CD14-positive monocyte (primary cell): ENCODE measurements at places on chromosomes 4 and X. TPM values are rescaled to one million over a fixed set of nuclear protein-coding genes. Genes with fewer than 3 reads are reported as not detected.

Gene ARHGEF38
- not detected in 2 replicates for polyA plus RNA-seq

Gene TSPAN5
- polyA plus RNA-seq = 0.05 and 0.09 TPM in 2 replicates

Gene CSN1S1
- polyA plus RNA-seq = not detected

Gene PPARGC1A
- 0.58 TPM for polyA plus RNA-seq

Gene TRAPPC11
- polyA plus RNA-seq = 11.5 and 29.7 TPM in 2 replicates

Gene MAGEA2B
- not detected in 2 replicates for polyA plus RNA-seq

Gene FHIP1A
- not detected for polyA plus RNA-seq

Gene UBA1
- polyA plus RNA-seq = 125 TPM

Gene TIMP1
- polyA plus RNA-seq = 682 TPM

Gene BOD1L1
- polyA plus RNA-seq = 7.9 and 26.7 TPM in 2 replicates

Gene UCP1
- polyA plus RNA-seq = not detected

Gene DDX60
- polyA plus RNA-seq = 12.2 TPM

Gene S100P
- polyA plus RNA-seq = 29.3 TPM

Gene HADH
- polyA plus RNA-seq = 6.8 and 8.4 TPM in 2 replicates

DNA sequence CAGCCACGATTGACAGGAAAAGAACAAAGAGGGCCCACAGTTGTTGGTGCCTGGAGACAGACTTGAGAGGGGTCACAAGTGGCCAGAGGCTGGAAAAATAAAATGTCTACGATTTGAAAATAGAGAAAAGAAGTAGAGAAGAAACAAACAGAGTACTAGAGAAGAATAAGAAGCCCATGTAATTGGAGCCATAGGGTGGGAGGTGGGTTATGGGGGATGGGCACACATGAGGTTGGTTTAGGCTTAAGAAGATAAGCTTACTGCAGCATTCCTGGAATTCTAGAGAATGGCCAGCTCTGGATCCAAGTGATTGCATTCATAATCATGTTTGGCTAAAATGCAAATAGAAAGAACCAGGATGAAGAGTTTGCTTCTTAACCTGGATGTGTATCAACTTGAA is 210.7 kb downstream of the MAML3 start:
- peaks cover 31% of the 10 kb centered on the region for H3K4me1 ChIP-seq
- no peak overlapping the region for H3K27ac ChIP-seq
- no peaks in the 10 kb centered on the region for H3K36me3 ChIP-seq
- H3K27me3 ChIP-seq = no peaks in the 10 kb centered on the region
- no peak for DNase-seq

DNA sequence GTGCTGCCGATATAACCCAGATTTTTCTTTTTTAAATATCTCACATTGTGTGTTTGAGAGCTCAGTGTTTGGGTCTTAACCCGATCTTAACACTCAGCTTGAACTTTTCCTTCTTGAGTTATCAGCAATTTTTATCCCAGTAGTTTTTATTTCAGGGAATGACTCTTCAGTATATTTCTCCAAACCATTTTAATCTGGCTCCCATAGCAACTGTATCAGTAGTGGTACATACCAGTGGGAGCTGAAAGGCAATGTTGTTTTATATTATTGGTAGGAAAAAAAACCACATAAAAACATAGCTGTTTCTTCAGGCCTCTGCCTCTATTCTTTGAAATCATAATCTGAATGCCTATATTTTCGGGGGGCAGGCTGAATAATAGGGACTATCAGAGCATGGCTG is 111.1 kb downstream of the SLC4A4 start:
- no peaks in the 10 kb centered on the region for H3K4me1 ChIP-seq
- no peak overlapping the region for H3K27ac ChIP-seq
- H3K4me3 ChIP-seq = no peak overlapping the region
- H3K36me3 ChIP-seq = no peaks in the 10 kb centered on the region
- no peaks in the 10 kb centered on the region for H3K27me3 ChIP-seq

- DNase-seq = peak; percentile 9
- peak overlapping the region; percentile 17 for H3K27ac ChIP-seq
- H3K27me3 ChIP-seq = no peaks in the 10 kb centered on the region
- no peaks in the 10 kb centered on the region for H3K36me3 ChIP-seq
- peaks cover 20% of the 10 kb centered on the region for H3K4me1 ChIP-seq
Observed at GRCh38 chr4:128061566-128062536, 739 bp downstream of the LARP1B start.

GRCh38 chrX:10654960-10655359 is 34.6 kb upstream of the MID1 start:
- DNase-seq = no peak
- H3K27me3 ChIP-seq = no peaks in the 10 kb centered on the region
- no peaks in the 10 kb centered on the region for H3K4me1 ChIP-seq
- H3K36me3 ChIP-seq = no peaks in the 10 kb centered on the region
- H3K4me3 ChIP-seq = no peak overlapping the region
- H3K27ac ChIP-seq = no peak overlapping the region

- no peak overlapping the region for H3K4me3 ChIP-seq
- H3K4me1 ChIP-seq = no peaks in the 10 kb centered on the region
- no peaks in the 10 kb centered on the region for H3K36me3 ChIP-seq
- no peak for DNase-seq
- H3K27me3 ChIP-seq = no peaks in the 10 kb centered on the region
Observed at GRCh38 chr4:28378109-28378830, 1517.6 kb downstream of the STIM2 start.

DNA sequence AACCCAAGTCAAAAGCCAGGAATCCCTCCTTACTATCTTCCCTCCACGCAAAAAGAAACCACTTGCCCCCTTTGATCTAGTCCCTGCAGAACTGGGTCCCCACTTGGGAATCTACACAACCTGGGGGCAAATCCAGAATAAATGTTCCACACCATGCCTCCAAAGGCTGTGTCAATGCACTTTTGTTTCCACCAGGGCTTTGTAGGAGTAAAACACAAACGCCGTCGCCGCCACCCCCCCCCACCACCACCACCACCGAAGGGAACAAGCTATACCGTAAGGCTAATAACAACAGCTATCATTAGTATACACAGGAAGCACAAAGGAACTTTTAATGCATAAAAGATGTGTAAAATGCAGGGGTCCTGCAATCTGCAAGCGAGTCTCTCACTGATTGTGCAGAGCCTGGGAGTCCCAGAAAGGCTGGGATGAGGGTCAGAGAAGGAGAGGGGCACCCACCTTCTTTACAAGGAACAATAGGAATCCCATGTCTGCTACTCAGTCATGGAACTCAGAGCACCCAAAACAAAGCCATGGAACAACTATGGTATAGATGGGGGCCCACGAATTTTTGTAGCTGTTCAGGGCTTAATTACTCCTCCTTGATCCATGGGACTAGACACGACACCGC is 13.2 kb downstream of the BCOR start:
- H3K27me3 ChIP-seq = peaks cover 7% of the 10 kb centered on the region
- H3K4me3 ChIP-seq = no peak overlapping the region
- H3K36me3 ChIP-seq = no peaks in the 10 kb centered on the region
- DNase-seq = no peak
- H3K4me1 ChIP-seq = peaks cover 22% of the 10 kb centered on the region

- peak overlapping the region; percentile 13 for H3K27ac ChIP-seq
- no peaks in the 10 kb centered on the region for H3K36me3 ChIP-seq
- H3K4me3 ChIP-seq = no peak overlapping the region
- no peaks in the 10 kb centered on the region for H3K27me3 ChIP-seq
- DNase-seq = peak; percentile 47
- H3K4me1 ChIP-seq = peaks cover 11% of the 10 kb centered on the region
Observed at GRCh38 chr4:73822812-73823504, 13.5 kb upstream of the CXCL6 start.

- H3K27ac ChIP-seq = no peak overlapping the region
- no peak for DNase-seq
- no peaks in the 10 kb centered on the region for H3K36me3 ChIP-seq
- H3K4me1 ChIP-seq = no peaks in the 10 kb centered on the region
- no peaks in the 10 kb centered on the region for H3K27me3 ChIP-seq
Observed at GRCh38 chrX:112164420-112164819, 81.8 kb upstream of the TRPC5 start.

GRCh38 chr4:89161841-89162240 is 50.5 kb downstream of the TIGD2 start:
- H3K4me1 ChIP-seq = no peaks in the 10 kb centered on the region
- no peak overlapping the region for H3K27ac ChIP-seq
- H3K36me3 ChIP-seq = no peaks in the 10 kb centered on the region
- peaks cover 3% of the 10 kb centered on the region for H3K27me3 ChIP-seq

DNA sequence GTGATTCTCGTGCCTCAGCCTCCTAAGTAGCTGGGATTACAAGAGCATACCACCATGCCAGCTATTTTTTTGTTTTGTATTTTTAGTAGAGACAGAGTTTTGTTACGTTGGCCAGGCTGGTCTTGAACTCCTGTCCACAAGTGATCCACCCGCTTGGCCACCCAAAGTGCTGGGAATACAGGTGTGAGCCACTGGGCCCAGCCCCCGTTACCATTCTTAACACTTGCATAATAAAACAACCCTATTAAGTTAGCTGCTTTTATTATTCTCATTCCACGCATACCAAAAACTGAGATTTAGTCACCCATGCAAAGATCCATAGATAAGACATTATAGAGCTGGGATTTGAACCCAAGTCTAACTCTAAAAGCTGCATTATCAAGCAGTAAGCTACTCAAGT is 6.0 kb upstream of the TEX13A start:
- no peak overlapping the region for H3K27ac ChIP-seq
- no peaks in the 10 kb centered on the region for H3K4me1 ChIP-seq
- H3K4me3 ChIP-seq = no peak overlapping the region
- DNase-seq = no peak
- H3K36me3 ChIP-seq = no peaks in the 10 kb centered on the region
- H3K27me3 ChIP-seq = no peaks in the 10 kb centered on the region

DNA sequence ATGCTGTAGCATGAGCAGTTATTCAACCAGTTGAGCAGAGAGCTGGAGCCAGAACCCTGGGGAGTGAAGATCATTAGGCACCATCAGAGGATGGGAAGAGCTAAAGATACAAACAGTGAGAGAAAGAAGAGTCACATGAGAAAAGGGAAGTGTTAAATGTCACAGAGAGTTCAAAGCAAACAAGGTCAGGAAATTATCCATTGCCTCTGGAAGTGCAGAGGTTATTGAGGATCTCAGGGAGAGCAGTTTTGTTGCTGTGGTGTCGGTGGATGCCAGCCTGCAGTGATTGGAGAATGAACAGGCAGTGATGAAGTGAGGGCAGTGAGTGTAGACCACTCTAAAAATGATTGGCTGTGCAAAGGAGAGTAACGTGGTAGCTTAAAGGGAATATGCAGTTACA is 17.7 kb downstream of the SPARCL1 start:
- no peaks in the 10 kb centered on the region for H3K36me3 ChIP-seq
- no peak overlapping the region for H3K4me3 ChIP-seq
- no peak for DNase-seq
- H3K27me3 ChIP-seq = no peaks in the 10 kb centered on the region

DNA sequence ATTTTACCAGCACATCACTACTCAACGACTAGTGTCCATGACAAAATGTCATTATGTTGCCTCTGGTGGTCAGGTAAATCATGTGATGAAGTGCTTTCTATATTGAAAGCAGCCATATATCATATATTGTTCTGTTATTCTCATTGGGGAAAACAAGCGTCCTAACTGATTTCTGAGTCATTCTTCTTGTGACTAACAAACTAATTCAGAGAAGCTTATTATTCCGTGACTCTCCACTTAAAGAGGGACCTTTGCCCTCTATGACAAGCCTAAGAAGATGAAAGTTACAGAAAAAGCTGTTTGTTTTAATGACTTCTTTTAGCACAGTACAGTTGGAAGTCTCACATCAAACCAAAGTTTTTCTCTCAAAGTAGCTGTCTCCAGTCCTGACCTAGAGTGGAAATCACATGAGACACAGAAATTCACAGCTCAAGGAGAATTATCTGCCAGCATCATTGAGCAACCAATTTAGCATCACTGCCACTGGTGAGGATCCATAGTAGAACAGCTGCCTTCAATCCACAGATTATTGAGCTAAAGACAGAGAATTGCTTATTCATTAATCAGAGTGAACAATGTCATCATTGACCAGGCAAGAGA is 36.4 kb downstream of the ASB9 start:
- H3K27me3 ChIP-seq = no peaks in the 10 kb centered on the region
- H3K27ac ChIP-seq = no peak overlapping the region
- no peaks in the 10 kb centered on the region for H3K4me1 ChIP-seq

DNA sequence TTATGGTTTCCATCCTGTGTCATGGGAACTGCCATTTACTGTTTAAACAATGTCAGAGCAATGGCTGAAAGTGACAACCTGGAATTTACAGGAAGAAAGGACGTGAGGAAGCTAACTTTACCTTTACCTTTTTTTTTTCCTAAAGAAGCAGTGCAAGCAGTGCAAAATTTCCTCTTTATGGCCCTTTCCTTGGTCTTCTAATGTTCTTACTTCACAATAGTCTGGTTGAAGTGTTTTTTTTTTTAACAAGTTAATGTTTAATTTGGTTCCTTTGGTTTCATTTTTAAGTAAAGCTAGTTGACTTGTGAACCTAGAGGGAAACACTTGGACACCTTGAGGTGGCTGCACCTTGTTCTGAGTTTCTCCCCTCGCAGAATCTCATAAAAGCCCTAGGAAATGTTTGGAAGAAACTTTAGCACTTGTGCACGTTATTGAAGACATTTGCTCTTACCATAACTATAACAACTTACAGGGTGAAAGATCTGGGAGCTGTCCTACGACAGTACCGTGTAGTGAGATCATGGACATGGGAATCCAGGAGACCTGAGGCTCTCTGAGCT is 1.8 kb downstream of the SGMS2 start:
- H3K4me1 ChIP-seq = peaks cover 74% of the 10 kb centered on the region
- H3K4me3 ChIP-seq = peak overlapping the region; percentile 98
- peak overlapping the region; percentile 100 for H3K27ac ChIP-seq

DNA sequence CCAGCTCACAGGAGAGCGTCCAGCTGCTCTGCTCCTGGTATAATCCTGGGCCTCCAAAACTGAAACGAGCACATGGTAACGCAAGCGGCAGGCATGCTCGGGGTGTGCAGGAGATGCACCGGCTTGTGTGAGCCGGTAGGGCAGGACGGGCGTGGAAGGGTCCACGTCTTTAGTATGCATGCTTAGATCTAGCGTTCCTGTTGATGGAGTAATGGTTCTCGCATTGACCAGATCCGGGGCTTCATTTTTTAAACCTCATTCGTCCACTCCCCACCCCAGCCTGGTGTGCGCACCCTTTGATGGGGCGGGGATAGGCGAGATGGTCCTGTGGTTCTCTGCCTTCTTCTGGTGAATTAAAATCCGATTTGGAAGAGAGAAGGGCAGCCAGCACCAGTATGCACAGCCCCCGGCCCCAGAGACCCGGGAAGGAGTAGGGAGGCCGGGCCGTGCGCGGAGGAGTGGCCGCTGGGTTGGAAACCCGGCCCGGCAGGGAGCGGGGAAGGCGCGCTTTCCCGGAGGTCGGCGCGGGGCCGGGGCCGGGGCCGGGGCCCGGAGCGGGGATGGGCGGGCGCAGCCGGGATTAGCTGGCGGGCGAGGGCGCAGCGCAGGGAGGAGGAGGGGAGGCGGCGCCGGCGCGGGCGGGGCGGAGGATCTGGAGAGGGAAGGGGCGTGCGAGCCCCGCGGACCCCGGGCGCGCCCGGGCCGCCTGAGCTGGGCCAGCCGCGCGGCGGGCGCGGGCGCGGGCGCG is 39.9 kb downstream of the FAM149A start:
- DNase-seq = no peak
- H3K36me3 ChIP-seq = no peaks in the 10 kb centered on the region
- H3K27ac ChIP-seq = no peak overlapping the region
- peaks cover 56% of the 10 kb centered on the region for H3K27me3 ChIP-seq

GRCh38 chr4:129384974-129385373 is 289.0 kb downstream of the C4orf33 start:
- DNase-seq = no peak
- H3K4me3 ChIP-seq = no peak overlapping the region
- H3K27me3 ChIP-seq = no peaks in the 10 kb centered on the region
- no peaks in the 10 kb centered on the region for H3K4me1 ChIP-seq

- no peaks in the 10 kb centered on the region for H3K36me3 ChIP-seq
- no peak overlapping the region for H3K4me3 ChIP-seq
- H3K27me3 ChIP-seq = peaks cover 4% of the 10 kb centered on the region
- no peak overlapping the region for H3K27ac ChIP-seq
- no peaks in the 10 kb centered on the region for H3K4me1 ChIP-seq
- no peak for DNase-seq
Observed at GRCh38 chrX:24398766-24399165, 38.3 kb downstream of the SUPT20HL1 start.
